ENCODE measurements at places on chromosomes 6 and 20. TPM values are rescaled to one million over a fixed set of nuclear protein-coding genes. Genes with fewer than 3 reads are reported as not detected.

Gene ASIP
- not detected for total RNA-seq

- DNase-seq = no peak
These were observed 29.0 kb downstream of the ELOVL2 start for GRCh38 chr6:11015102-11015501.

GRCh38 chr6:153956808-153957207 is 82.2 kb upstream of the OPRM1 start:
- no peak for DNase-seq

GRCh38 chr6:13681305-13682061 is 30.2 kb downstream of the RANBP9 start:
- DNase-seq = no peak

DNA sequence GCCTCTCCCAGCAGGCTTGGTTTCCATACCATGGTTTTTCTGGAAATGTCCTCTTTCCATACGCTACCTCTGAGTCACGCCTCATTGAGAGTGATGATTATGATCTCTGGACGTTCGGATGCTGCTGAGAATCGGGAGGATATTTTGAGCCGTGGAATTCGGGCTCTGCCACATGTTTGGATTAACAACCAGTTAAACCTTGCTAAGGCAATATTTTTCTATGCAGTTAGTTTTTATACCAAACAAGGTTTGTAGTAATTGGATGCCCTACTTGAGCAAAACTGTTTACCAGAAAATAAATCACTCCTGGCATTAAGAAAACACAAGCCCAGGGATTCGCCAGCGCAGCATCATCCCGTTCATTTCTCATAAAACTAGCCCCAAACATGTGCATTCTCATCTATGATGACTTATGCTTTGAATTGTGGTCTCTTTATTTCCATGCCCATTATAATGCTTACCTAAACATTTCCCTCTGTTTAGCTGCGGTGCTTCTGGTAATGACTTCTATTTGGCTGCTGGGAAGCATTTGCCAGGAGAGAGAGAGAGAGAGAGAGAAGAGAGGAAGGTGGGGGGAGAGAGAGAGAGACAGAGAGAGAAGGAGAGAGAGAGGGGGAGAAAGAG is 198.9 kb downstream of the CLIC5 start:
- no peak for DNase-seq

DNA sequence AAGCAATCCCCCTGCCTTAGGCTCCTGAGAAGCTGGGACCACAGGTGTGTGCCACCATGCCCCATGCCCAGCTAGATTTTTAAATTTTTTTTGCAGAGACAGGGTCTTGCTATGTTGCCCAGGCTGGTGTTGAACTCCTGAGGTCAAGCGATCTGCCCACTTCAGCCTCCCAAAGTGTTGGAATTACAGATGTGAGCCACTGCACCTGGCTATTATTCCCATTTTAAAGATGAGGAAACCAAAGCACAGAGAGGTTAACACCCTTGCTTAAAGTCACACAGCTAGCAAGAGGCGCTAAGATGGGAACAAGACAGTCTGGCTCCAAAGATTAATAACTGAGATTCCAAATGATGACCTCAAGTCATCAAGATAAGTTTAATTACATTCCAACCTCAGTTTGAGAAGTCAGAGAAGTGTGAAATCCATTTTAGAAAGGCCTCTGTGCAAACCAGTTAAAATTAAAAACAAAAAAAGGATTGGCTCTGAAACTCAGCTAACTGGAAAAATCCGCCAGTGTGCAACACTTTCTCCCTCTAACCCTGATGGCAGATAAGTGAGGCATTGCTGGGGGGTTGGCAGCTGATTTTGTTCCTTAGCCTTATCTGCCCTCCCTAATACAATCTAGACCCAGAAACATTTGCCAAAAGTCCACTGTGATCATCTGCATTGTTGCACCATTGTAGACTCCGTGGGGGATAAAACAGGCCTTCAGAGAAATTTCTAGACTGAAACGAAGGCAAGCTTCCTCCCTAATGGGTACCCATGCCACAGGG is 55.5 kb downstream of the CPNE5 start:
- DNase-seq = no peak

DNA sequence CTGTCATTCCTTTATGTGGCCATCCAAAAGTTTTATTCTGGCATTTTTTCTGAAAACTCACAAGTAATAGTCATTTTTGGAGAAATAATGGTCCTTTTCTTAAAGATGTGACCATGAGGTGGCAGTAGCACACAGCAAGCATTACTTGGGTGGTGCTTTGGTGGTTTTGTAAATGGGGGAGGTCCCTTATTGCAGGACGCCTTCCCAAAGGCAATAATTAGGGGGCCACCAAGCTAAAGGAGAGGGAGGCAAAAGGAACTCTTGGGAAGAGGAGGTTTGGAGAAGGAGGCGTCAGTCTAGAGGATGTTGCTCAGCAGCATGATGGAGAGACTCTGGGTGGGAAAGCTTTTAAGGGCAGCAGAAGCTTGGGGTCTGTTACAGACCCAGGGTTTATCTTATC is 422.6 kb upstream of the MMS22L start:
- no peak for DNase-seq

Gene FBXO9
- 40.1 TPM for total RNA-seq

DNA sequence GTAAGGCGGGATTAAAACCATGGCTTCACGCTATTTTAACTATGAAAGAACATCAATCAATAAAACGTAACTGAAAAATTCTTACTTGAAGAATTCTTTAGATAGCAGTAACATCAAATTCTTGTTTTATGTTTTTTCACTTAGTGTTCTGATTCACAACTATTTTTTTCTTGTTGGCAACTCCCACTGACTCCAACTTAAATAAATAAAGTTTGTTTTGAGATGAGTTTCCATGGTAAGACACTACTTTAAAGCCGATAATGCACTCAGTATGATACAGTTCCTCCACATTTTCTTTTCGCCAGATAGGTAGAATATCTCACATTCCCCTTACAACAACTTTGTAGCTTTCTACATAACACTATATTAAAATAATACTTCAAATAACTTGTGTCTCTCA is 33.1 kb upstream of the CNKSR3 start:
- no peak for DNase-seq

GRCh38 chr6:34891296-34891695 is 2.2 kb downstream of the ANKS1A start:
- DNase-seq = no peak

Gene NRN1
- 0.83 TPM for total RNA-seq

- DNase-seq = no peak
These were observed 271.3 kb downstream of the KHDC1L start for GRCh38 chr6:72953971-72954381.

Gene FKBP1C
- not detected for total RNA-seq

Gene TCF15
- not detected for total RNA-seq

- no peak for DNase-seq
These were observed 114.4 kb downstream of the SOD2 start for GRCh38 chr6:159578629-159579028.

GRCh38 chr6:164051427-164051826 is 636.9 kb downstream of the QKI start:
- DNase-seq = no peak

GRCh38 chr6:15401769-15402250 is 155.9 kb downstream of the JARID2 start:
- DNase-seq = no peak

DNA sequence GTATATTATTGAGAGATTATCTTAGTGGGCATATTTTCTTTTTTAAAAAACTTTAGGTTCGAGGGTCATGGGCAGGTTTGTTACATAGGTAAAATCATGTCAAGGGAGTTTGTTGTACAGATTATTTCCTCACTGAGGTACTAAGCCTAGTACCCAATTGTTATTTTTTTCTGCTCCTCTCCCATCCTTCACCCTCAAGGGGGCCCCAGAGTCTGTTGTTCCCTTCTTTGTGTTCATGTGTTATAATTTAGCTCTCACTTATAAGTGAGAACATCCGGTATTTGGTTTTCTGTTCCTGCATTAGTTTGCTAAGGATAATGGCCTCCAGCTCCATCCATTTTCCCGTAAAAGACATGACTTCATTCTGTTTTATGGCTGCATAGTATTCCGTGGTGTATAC is 247.9 kb upstream of the RAB32 start:
- DNase-seq = no peak

DNA sequence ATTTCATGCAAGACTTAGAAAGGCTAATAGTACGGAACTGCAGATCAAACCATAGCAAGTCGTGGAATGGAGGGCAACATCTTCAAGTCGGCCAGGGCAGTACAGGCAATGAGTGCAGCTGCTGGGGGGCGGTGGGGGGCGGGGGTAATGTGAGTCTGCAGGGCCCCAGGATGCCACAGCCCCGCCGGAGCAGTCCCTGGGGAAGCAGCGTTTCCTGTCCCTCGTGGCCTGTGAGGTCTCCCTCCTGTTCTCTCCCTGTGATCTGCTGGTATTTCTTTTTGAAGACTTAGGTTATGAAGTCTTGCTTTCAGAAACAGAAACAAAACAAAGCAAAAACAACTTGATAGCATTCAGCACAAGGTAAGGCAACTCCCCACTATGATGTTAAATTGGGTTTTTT is 351.9 kb downstream of the FOXA2 start:
- DNase-seq = no peak

Gene MSH5
- 2.2 TPM for total RNA-seq

DNA sequence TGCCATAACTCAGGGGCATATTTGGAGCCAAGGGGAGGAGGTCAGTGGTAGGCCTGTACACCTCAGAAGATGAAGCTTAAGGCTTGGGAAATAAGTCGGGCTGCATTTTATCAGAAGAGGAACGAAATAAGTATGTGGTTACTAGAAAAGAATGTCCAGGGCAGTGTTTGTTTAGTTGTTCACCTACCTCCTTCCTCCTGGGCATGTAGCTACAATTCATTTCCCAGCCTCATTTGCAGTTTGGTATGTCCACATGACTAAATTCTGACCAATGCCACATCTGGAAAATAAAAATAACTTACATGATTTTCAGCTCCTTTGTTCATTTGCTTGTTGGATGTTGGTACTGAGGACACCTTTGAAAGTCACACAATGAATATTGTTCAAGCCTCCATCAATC is 294.5 kb upstream of the RGS17 start:
- no peak for DNase-seq

Gene GPRC6A
- total RNA-seq = not detected

GRCh38 chr6:43339168-43339567 is 30.3 kb downstream of the ZNF318 start:
- DNase-seq = no peak

Gene SLC16A10
- total RNA-seq = 48.8 TPM

DNA sequence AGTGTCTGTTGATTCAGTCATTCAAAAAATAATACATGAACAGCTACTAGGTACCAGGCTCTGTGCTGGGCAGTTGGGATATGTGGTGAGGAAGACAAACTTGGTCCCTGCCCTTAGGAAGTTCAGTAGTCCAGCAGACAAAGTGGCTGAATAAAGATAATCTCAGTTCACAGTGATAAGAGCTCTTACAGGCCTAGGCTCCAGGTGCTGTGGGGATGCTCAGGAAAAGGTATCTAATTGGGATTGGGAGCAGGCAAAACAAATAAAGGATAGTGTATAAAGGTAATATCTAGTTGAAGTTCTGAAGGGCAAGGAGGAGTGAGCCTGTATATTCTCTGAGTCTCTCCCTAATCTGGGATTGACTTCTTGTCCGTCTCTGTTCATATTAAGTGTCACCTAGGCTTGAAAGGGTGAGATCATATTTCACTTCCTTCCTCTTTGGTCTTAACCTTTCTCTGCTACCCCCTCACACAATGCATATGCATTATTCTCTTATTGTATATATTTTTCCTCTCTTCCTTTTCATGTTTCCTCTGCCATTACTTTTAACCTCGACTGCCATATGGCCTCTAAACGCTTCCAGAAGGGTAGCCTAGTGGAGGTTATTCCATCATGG is 13.5 kb downstream of the PTPN1 start:
- DNase-seq = no peak

Gene SYNDIG1
- 0.22 TPM for total RNA-seq

DNA sequence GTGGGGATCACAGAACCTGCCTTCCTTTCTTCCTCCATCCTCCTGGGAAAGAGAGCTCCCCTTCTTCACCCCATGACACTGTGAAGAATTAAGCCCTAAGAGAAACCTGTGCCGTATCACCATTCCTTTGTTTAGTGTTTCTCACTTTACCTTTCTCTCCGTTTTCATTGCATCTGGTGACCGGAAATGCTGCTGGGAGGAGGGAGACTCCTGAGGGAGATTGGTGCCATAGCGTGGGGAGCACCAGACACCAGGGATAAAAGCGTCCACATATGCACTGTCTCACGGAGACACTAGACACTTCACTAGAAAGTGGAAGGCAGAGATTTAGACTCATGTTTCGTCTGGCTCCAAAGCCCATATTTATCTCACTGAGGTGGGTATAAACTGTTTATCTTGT is 15.5 kb upstream of the ULBP3 start:
- no peak for DNase-seq

Gene ANGPT4
- not detected for total RNA-seq

DNA sequence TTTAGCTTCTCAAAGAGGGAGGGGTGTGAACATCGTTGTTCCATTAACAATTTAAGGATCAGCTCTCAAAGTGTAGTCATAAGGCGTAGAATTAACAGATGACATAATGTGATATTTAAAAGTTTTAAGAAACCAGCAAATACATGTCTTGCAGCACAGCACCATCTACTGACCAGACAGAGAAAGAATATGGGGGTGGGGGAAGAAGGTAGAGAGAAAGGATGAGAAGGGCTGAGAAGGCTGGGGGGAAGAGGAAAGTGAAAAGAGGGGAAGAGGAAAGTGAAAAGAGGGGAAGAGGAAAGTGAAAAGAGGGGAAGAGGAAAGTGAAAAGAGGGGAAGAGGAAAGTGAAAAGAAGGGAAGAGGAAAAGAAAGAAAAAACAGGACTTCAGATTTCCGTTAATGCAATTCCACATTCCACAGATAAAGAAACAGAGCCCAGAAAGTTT is 80.9 kb downstream of the HAO1 start:
- no peak for DNase-seq

GRCh38 chr6:169292338-169293124 is 38.9 kb upstream of the THBS2 start:
- DNase-seq = no peak

DNA sequence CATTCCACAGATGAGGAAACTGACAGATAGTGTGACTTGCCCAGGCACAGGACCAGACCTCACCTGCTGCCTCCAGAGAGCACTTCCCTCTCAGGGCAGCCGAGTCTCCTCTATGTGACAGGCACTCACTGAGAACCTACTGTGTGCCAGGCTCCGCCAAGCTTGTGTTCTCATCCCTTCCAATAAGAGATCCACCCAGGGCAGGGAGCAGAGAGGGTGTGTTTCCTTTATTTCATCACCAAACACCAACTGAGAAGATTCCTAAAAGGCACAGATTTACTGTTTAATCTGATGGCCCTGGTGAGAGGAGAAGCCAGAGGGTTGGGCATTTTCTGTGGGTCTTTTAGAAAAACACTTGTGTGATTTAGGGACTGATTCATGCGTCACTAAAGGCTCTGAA is 20.5 kb downstream of the SIRPA start:
- DNase-seq = no peak

Gene TRIM15
- total RNA-seq = 0.19 TPM

Gene PGC
- total RNA-seq = 6.2 TPM

Gene BPIFB1
- not detected for total RNA-seq

- no peak for DNase-seq
These were observed 22.2 kb upstream of the ATXN1 start for GRCh38 chr6:16783509-16783908.

GRCh38 chr6:131258816-131259476 is 123.7 kb downstream of the AKAP7 start:
- peak; percentile 23 for DNase-seq

GRCh38 chr20:50845566-50846215 is 50.8 kb downstream of the BCAS4 start:
- no peak for DNase-seq
